ENCODE measurements at places on chromosomes 5 and 9.

DNA sequence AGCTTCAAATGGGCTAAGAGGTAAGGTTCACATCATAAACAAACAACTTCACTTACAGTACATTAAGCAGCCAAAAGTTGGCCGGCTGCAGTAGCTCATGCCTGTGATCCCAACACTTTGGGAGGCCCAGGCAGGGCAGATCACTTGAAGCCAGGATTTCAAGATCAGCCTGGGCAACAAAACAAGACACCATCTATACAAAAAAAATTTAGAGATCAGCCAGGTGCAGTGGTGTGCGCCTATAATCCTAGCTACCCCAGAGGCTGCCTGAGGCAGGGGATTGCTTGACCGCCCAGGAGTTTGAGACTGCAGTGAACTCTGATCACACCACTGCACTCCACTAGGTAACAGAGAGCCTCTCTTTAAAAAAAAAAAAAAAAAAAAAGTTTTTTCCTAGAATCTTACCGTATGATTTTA is 16.9 kb downstream of the UBTD2 start:
- DNase-seq = no peak

- no peak for DNase-seq
Observed at GRCh38 chr9:69470186-69470977, 145.4 kb downstream of the ENTREP1 start.

DNA sequence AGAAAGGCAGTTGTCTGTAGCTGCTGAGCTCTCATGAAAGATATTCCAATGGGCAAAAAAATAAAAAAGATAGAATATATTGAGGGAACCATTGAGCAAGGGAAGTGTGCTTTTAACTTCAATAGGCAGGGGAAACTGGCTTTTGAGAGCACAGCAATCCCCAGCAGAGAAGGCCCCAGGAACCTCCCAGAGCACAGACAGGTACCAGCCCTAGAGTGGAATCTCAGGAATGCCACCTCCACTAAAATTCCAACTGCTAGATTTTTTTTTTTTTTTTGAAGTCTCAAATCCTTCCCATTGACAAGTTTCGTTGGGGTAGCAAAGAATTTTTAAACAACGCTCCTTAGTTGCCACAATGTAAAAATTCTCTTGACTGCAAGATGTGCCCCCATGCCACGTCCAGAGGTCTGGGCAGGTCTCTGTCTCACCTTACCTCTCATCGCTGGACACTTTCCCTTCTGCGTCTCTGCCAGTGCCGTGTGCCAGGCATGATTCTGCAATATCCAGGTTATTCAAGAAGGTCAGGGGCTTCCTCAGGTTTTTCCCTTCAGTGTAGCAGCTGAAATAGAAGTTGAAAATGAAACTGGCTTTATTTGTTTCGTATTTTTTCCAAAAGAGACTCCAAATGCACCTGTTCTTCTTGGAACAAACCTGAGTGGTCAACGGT is 64.2 kb upstream of the IRX1 start:
- DNase-seq = no peak

DNA sequence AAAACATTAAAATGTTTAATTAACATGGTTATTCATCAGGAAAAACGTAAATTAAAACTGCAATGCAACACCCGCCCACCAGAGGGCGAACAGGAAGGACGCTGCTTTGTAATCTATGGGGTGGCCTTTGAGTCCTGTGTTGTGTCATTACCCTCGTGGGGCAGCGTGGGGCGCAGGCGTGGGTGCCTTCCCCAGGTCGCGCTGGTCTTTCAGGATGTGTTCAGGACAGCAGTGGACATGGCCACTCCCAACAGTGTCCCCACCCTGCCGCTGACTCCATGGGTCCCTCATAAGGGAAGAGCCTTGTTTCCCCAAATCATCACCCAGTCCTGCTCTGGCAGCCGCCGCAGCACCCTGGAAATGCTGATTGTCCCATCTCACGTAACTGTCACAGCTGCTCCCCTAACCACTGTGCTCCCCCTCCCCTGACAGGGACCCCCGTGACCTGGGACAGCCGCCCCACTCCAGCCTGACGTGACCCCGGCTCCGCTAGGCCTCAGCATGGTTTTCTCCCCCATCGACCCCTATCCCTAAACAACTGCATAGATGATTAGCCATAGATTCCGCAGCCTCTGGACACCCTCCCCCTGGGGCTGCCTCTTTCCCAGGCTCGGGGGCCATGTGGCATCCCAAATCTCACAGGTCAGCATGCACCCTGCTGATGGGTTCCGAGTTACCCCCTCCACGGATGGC is 36.4 kb downstream of the GLT6D1 start:
- peak; percentile 16 for DNase-seq

DNA sequence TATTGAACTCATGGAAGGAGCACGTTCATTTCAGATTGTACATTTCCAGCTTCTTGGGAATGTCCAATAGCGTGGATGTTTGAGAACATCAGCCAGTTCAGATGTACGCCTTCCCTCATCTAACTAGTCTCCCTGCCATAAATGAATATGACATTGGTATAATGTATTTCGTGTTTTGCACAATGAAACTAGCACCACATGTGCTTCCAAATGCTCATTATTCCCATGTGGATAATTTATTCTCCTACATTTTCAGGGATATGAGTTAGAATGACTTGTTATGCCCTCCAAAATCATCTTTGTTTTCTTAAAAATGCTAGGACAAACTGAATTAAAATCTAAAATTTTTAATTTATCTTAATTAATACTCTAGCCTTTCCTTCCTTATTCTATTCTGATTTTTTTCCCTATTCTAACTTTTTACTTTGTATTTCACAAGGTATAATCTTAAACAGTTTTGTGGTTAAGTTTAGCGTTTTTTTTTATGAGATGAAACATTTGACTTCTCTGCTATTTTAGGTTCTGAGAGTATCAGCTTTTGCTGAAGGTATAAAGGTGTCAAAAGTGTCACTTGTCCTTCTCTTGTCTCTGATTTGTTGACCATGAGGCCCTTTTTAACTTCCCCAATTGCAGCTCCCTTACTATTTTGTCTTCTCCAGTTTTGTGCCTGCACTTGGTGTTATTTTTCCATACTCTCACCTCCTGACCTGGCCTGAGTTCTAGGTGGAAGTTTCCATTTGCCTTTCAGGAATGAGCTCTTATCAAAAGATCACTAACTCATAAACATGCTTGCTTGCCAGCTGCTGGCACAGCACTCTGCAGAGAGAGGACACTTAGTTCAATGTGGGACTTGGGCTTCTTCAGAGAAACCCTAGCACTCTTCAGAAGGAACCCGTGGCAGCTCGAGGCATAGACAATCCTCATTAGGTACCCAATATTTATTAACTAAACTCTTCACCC is 106.8 kb downstream of the FRMD3 start:
- DNase-seq = no peak

- DNase-seq = no peak
Observed at GRCh38 chr5:156327296-156327695, 332 bp downstream of the SGCD start.

- DNase-seq = no peak
Observed at GRCh38 chr5:55869847-55870246, 18.7 kb downstream of the IL31RA start.

DNA sequence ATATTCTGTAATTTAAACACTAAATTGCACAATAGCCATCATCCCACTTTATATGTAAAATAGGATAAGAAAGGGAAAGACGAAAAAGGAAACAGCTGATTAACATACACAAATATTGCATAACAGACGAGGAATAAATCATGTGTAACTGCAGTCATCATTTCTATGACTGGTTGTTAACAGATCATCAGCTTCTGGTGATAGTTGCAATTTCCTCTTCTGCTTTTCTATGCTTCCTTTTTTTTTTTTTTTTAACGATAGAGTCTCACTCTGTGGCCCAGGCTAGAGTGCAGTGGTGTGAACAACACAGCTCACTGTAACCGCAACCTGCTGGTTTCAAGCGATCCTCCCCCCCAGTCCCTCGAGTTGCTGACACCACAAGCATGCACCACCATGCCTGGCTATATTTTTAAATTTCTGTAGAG is 22.5 kb upstream of the JAKMIP2 start:
- peak; percentile 95 for DNase-seq

GRCh38 chr9:120710110-120710981 is 3.9 kb downstream of the MEGF9 start:
- DNase-seq = peak; percentile 17

- DNase-seq = peak; percentile 74
Observed at GRCh38 chr5:137695651-137696428, 40.0 kb downstream of the KLHL3 start.

DNA sequence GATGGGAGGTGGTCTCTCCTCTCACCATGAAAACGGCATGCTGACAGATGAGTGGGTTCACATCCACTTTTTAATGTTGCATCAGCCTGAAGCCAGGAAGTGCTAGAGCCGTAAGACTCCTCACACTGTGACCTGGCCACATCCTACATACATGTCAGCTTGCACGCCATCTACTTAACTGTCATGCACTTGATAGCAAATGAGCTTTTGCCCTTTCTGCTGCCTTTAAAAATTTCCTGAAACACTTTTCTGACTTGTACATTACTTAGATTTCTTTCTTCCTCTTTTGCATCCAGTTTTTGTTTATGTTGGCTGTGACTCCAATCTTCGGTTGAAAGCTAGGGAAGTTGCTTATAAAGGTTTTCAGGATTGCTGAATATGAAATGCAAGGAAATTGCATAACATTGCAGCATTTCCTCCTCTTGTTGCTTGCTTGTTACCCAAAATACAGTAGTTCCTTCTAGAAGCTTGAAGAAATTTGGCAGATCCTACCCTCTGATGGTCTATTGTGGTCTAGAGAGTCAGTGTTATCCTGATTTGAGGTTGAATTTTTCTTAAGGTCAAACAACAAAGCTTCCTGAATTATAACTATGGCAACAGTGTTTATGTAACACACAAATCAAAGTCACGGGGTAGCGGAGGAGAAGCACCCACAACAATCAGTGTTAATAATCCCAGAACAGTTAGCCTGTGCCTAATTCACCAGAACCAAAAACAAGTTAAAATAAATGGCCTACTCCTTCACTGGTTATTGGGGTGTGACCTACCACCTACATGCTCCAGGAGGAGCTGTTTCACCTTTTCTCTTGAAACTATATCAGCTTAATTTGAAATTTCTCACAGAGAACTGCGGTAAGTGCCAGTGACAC is 232.5 kb downstream of the ARHGAP26 start:
- peak; percentile 100 for DNase-seq

DNA sequence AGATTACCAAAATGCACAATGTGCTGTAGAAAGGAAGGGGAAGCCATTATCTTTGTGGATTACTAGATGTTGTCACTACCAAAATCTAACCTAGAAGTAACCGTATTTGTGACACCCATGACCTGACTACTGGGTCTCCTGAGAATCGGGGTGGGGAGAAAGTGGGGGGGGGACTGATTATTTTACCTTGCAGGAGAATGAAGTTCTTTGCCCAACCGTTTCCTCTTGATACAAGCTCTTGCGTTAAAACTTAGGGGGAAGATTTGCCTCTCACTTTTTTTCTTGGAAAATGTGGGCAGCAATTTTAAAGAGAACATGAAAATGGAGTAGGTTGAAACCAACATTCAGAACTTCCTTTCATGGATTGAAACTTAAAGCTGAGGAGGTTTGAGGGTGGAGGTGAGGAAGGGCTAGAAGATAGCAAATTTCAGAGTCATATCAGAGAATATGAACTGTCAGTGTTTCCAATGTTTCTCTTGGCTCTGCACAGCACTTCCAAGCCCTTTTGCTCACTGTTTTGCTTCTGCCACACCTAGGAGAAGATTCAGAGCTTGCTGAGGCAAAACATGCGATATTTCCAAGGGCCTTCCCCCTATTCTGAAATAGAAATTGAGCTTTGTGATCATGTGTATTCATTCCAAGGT is 280.8 kb downstream of the AOPEP start:
- DNase-seq = no peak

GRCh38 chr9:130421154-130421801 is 23.5 kb upstream of the ASS1 start:
- no peak for DNase-seq

DNA sequence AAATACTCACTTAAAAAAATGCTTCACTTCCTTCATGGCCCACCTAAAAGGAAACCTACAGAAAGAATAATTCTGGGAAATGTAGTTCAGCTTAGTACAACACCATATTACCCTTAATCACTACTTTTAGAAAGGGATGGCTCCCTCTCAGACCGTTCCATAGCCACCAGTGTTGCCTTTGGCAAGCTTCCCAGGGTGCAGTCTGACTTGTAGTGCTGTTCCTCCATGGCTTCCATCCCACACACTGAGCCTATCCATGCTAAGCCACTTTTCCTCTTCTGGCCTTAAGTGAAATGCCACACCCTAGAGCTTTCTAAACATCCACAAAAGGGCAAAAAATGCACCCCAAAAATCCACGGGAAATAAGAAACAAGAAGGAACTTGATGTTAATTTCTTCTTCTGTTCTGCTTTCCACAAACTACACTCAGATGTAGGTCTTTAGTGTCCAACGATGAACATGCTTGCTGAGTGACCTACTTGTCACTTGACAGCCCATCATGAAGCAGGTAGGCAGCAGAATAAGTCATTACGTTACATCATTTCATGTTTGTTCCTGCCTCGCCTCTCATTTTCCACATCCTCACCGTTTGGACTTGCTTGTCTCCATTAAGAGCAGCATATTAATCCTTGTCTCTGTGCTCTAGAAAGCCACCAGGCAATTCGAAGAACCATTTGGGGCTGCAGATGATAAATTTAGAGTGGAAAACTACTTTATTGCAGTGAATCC is 391.1 kb upstream of the GRAMD2B start:
- no peak for DNase-seq

- peak; percentile 51 for DNase-seq
Observed at GRCh38 chr5:78367318-78367991, 7.0 kb downstream of the SCAMP1 start.

GRCh38 chr9:15738011-15738410 is 185.2 kb downstream of the CCDC171 start:
- no peak for DNase-seq

- DNase-seq = no peak
Observed at GRCh38 chr9:128619127-128619526, 37.5 kb downstream of the DYNC2I2 start.

GRCh38 chr5:163595932-163596607 is 90.7 kb downstream of the MAT2B start:
- DNase-seq = no peak

- DNase-seq = no peak
Observed at GRCh38 chr5:127298656-127299055, 8.1 kb downstream of the MEGF10 start.

DNA sequence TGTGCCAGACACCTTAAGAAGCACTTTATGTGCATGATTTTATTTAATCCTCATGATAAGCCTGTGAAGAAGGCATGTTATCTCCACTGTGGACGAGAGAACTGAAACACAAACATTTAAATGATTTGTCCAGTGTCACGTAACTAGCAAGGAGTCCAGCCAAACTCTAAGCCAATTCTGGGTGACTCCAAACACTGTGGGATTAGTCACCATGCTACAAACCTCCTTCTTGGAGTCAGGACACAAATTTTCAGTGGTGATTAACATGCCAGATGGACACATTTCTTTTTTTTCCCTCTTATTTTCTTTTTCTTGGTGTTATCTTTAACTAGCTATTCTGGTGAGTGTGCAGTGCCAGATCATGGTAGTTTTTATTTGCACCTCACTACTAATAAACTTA is 316.8 kb downstream of the NDUFS4 start:
- no peak for DNase-seq

GRCh38 chr5:137264573-137264972 is 234.6 kb downstream of the SPOCK1 start:
- no peak for DNase-seq

- no peak for DNase-seq
Observed at GRCh38 chr9:89080193-89080592, 88.9 kb downstream of the S1PR3 start.
